ENCODE measurements at places on chromosomes 12 and 14. TPM values are rescaled to one million over a fixed set of nuclear protein-coding genes. Genes with fewer than 3 reads are reported as not detected.

The TMPRSS12 gene
- not detected for total RNA-seq

The RNASE7 gene
- total RNA-seq, result not detected

The OTOGL gene
- 0.14 TPM for total RNA-seq

The AKAP5 gene
- total RNA-seq, result 0.74 TPM

The SERPINA10 gene
- not detected for total RNA-seq

The GNB3 gene
- 0.92 TPM for total RNA-seq

The GALNT8 gene
- 0.18 TPM for total RNA-seq

The DHRS1 gene
- total RNA-seq, result 7.2 TPM

The TBPL2 gene
- total RNA-seq, result not detected

The TEX52 gene
- not detected for total RNA-seq

The UBE3B gene
- total RNA-seq, result 36.3 TPM

The NIN gene
- total RNA-seq, result 28.6 TPM

The FZD10 gene
- not detected for total RNA-seq

The CLMN gene
- 1.9 TPM for total RNA-seq

The SCAF11 gene
- 39.2 TPM for total RNA-seq

The KLRF1 gene
- 0.18 TPM for total RNA-seq

The TCTN2 gene
- total RNA-seq, result 8.0 TPM

The INHBC gene
- not detected for total RNA-seq

The IAPP gene
- total RNA-seq, result not detected

The BATF gene
- total RNA-seq, result not detected

The NXPH4 gene
- 0.65 TPM for total RNA-seq

The NEUROD4 gene
- total RNA-seq, result not detected

The SLC7A8 gene
- 2.3 TPM for total RNA-seq

The KRT74 gene
- not detected for total RNA-seq

The RNASE3 gene
- not detected for total RNA-seq

The CRIP2 gene
- 22.7 TPM for total RNA-seq

The RHOJ gene
- 3.4 TPM for total RNA-seq

The GYS2 gene
- not detected for total RNA-seq

The SERPINA12 gene
- total RNA-seq, result not detected

The DPY19L2 gene
- total RNA-seq, result 1.8 TPM

The RHNO1 gene
- 14.9 TPM for total RNA-seq

The ASCL1 gene
- not detected for total RNA-seq

The OTX2 gene
- not detected for total RNA-seq
